ENCODE measurements at places on chromosomes 2 and 18.

DNA sequence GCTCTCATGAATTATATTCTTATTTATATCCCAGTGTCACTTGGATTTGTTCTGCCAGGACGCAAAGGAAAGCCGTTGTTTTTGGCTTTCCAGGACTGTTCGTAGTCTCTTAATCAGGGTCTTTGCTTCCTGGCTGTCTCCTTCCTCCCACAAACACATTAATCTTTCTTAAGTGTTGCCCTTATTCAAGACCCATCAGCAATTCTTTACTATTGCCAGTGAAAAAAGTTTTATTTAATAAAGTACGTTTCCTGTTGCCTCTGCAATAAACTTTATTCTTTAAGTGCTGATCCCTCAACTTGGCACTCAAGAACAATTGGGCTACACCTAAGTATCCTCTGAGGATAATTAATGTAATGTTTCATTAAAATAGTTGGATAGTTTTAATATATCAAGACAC lies 68.3 kb upstream of the CYP20A1 start:
- DNase-seq, result no peak

DNA sequence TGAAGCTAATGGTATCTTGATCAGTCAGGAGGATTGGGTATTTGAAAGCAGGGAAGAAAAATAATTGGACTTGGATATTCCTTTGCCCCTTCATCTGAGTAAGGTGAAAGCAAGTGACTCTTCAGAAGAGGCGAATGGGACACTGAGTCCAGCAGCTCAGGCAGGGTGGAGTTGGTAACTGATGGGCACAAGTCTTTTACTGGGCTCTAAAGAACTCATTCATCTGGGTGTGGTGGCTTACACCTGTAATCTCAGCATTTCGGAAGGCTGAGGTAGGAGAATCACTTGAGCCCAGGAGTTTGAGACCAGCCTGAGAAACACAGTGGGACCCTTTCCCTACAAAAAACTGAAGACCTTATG lies 11.2 kb downstream of the CFLAR start:
- no peak for DNase-seq

DNA sequence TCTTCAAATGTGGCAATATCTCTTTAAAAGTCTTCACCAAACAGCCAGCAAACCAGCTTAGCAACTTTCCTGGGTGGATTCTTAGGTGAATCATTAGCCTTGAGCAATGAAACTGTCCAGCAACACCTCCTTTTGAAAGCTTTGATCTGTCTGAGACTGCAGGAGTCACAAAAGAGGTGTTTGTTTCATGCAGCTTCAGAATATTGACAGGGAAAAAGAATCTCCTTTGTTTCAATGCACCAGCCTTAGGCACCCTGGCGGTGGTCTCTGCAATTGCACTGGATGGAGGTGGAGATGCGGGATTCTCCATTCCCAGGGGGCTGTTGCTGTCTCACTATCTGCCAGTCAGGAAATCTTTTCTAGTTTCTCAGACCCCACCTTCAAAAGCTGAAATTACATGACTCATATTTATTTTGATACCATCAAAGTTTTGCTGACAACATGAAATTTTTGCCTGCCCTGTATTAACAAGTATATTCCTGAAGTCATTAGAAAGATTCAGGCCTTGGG lies 76.0 kb upstream of the DSG1 start:
- DNase-seq, result no peak

DNA sequence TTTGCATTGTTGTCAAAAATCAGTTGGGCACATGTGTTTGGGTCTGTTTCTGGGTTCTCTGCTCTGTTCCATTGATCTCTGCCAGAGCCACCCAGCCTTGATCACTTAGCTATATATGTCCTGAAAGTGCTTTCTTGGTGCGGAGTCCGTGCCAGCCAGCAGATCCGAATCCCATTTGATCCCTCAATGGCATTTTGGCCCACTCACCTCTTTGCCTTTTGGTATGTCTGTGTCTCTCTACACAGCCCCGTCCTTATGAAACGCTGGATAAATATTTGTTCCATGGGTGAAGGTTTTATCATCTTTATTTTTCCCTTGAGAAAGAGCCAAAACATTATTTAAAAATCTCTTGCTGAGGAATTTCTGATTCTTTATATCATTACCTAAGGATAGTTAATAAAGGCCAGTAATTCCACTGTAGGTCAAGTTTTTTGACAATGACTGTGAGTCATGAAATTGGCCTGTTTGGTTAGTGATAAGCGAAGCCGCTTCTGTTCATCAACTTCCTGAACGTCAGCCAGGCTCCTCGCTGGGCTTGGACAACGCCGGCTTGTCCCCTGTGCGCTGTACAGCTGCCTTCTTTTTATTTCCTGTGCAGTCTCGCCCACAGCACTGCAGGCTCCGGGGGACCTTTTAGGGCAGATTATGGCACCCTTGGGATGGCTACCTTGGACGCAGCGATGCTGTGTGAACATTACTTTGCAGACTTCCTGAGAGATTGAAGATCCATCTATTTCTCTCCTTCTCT lies 24.9 kb downstream of the MTCL1 start:
- no peak for DNase-seq

DNA sequence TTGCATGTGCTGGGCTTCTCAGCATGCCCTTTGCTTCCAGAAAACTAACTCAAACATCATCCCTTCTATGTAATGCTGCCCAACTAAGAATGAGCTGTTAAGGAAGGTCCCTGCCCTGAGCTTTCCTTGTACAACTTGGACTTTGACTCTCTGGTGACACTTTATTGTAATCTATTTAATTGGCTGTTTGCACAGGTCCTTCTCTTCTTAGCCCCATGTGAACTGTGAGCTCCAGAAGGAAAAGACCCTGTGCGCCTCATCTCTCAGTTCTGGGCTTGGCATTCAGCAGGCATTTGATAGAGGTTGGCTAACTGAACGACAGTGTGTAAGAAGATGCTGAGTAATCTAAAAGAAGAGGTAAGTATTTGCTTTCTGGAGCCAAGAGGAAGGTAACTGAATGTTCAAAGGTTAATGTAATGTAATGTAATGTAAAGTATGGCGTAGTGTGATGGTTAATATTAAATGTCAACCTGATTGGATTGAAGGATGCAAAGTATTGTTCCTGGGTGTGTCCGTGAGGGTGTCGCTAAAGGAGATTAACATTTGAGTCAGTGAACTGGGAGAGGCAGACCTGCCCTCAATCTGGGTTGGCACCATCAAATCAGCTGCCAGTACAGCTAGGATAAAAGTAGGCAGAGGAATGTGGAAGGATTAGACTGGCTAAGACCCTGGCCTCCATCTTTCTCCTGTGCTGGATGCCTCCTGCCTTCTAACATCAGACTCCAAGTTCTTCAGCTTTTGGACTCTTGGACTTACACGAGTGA lies 60.8 kb upstream of the CCDC195 start:
- DNase-seq, result no peak

- DNase-seq, result no peak
These were observed 11.7 kb downstream of the PASK start for GRCh38 chr2:241137276-241138190.

- DNase-seq, result no peak
These were observed 213.0 kb upstream of the HAAO start for GRCh38 chr2:43005245-43005974.

GRCh38 chr2:118388771-118389170 lies 300.5 kb downstream of the INSIG2 start:
- no peak for DNase-seq

DNA sequence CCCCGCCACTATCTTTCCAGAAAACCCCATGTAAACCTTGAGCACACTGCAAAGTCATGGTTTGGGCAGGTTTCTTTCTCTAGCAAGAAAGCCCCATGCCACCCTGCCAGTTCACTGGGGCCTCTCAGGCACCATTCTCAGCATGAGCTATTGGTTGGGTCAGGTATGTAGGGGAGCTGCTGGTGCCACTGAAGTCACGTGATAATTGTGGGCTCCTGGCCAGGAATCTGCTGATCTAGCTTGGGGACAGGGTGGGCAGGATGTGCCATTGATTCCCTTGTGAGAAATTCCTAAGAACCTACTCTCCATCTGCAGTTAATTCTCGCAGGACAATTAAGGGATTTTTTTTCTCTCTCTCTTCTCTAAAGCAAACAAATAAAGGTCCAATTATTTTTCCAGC lies 26.5 kb upstream of the HNMT start:
- no peak for DNase-seq

DNA sequence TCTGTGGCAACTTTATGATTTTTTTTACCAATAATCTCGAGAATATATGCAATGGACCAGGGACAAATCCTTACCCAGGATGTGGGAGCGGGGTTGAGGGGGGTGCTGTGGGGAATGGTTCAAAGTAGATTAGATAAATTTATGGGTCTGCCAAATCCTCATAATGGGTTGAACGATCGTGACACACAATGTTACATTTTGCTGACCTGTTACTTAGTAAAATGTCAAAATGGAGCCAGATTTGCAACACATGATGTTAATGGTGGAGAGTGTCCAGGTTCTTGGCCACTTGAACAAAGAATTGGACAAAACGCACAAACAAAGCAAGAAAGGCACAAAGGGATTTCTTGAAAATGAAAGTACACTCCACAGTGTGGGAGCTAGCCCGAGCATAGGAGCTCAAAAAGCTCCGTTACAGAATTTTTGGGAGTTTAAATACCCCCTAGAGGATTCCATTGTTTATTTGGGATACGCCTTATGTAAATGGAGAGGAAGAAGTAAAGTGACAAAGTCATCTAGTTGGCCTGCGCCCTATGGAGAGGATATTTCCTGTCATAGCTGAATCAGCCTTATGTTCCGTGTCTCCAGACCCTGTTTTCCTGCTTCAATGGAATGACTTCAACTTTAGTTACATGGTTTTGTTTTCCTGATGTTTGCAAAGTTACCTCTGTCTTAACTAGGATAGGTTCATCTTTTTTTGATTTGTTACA lies 776.0 kb downstream of the DCC start:
- no peak for DNase-seq

- DNase-seq, result no peak
These were observed 4.9 kb downstream of the QPCT start for GRCh38 chr2:37349231-37349860.

DNA sequence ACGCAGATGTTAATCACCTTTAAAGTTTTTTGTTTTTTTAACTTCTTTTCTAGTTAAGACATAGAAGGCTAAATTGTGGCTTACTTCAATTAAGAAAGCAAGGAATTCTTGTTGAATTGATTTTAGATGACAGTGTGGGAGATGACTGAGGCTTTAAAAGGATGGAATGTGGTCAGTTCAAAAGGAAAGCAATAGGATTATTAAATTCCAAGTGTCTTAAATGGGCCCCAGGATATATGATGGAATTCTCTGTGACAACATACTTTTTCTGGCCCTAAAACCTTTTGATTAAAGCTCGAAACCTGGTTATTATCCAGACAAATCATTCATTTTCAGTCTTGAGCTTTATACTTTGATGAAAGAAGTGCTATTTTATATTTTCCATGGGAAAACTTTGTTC lies 179.0 kb upstream of the TMEFF2 start:
- DNase-seq, result no peak

DNA sequence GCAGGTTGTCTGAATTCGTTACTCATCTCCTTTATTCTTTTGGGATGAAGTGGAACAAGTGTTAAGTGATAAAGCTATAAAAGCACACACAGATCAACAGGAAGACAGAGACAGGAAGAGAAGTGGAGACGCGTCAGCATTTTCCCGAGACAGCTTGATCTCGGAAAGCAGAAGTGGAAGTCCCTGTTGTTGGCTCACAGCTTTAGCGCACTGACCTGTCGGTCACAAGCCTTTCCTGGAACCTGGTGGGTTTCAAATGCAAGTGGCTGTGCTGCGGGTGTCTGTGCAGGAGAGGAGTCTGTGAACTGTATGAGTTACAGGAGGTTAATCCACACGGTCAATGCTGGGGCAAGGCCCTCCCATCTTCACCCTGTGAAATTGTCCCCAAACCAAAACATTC lies 116.6 kb upstream of the PELI1 start:
- no peak for DNase-seq

GRCh38 chr2:147288131-147288530 lies 556.7 kb upstream of the ACVR2A start:
- DNase-seq, result no peak

DNA sequence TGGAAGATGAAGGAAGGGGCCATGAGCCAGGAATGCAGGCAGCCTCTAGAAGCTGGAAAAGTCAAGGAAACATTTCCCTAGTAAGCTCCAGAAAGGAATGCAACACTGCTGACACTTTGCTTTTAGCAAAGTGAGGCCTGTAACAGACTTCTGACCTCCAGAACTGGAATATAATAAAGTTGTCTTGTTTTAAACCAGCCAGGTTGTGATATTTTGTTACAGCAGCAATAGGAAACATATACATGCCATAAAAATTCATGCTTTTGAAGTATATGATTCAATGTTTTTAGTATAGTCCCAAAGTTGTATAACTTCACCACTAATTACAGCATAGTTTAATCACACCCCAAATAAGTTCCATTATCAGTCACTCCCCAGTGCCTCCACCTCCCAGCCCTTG lies 15.2 kb upstream of the ZNF396 start:
- no peak for DNase-seq

DNA sequence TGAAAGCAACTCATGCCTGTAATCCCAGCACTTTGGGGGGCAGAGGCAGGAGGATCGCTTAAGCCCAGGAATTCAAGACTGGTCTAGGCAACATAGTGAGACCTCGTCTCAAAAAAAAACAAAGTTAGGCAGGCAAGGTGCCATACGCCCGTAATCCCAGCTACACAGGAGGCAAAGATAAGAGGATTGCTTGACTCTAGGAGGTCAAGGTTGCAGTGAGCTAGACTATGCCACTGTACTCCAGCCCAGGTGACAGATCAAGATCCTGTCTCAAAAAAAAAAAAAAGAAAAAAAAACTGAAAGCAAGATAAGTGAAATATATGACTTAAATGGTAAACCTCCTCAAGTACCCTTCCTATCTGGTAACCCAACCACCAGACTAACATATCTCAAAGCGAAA lies 59.8 kb downstream of the USP34 start:
- DNase-seq, result no peak

DNA sequence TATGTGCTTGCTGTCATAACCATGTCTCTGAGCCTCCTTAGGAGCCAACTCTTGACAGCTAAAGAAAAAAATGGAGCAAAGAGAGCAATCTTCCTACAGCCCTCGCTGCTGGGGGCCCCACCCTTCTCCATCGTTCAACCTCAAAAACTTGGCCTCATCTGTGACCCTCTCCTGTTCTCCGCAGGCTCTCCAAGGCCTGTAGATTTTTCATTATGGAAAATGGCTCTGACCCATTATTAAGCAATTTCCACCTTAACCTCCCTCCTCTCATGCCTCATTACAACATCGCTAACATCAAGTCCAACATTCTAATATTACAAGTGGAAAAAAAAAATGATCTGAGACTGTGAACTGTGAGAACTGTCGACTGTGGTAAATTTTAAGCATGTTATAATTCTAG lies 98.7 kb downstream of the SLC8A1 start:
- no peak for DNase-seq

DNA sequence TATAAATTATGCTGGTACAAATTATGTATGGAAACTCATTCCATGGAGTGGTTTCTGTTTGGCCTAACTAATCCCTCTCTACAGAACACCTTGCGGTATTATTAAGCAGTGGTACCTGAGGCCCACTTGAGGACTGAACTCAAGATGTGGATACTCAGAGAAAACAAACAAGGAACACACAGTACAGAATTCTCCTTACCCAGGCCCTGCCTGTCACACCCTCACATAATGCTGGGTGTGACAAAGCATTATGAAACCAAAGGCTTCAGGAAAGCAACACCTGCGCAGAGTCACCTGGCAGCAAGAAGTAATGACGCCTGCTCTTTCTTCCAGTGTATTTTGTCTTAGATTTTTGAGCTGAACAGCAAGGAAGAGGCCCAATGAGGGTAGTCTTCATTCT lies 264.7 kb downstream of the PAX3 start:
- no peak for DNase-seq
